ENCODE measurements at places on chromosomes 1 and 21.
A peak's percentile ranks its signal among the peaks of the same experiment; 100 is the strongest.

GRCh38 chr1:150925080-150925479 lies 1.1 kb upstream of the SETDB1 start:
- DNase-seq = no peak

DNA sequence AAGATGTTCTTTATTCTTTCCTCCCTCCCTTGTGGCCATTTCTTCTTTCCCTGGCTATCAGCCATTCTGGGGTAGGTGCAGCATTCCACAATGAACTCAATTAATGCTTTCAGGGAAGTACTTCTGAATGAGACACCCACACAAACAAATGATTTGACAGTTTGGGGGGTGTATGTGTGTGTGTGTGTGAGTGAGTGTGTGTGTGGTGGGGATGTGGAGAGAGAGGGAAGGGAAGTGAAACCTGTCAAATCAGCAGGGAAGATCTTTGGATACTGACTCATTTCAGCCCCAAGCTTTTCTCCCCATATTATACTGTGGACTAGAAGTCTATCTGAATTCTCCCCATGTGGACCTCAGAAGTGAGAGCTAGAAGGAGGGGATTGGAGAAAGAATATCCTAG lies 154.9 kb upstream of the CD34 start:
- DNase-seq = no peak

DNA sequence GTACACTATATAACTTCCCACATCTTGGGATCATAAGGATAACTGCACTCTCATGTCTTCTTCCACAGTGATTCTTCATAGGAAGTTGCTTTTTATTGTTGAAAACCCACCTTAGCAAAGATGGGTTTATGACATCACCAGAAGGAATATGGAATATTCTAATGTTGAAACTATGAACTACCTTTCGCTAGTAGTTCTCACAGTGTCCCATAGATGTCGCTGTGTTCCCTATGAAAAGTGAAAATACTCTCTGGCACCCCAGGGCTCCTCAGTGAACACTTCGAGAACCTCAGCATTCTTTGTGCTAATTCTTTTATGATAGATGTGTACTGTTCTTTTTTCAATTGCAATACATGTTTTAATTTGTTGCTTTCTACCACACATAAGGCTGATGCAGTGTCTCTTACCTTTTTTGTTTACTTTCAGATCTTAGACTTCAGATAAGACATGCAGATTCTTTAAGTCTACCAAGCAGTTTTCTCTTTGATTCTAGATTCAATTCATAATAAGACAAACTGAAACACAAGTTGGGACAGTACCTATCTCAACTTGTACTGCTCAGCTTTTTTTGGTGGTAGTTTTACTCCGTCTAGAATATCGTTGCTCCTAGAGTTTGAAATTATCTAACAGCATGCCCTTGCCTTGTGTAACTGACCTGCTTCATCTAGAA lies 90.8 kb downstream of the GTF2B start:
- DNase-seq = peak; percentile 43

- DNase-seq = no peak
These were observed 31.8 kb upstream of the SLFNL1 start for GRCh38 chr1:41053316-41053715.

- no peak for DNase-seq
These were observed 5.4 kb upstream of the WDR47 start for GRCh38 chr1:109047339-109047738.

- no peak for DNase-seq
These were observed 14.5 kb upstream of the CTH start for GRCh38 chr1:70396607-70397006.

- DNase-seq = peak; percentile 50
These were observed 246.2 kb downstream of the NPHP4 start for GRCh38 chr1:5745800-5746610.
